ENCODE measurements at places on chromosomes 4 and X. TPM values are rescaled to one million over a fixed set of nuclear protein-coding genes. Genes with fewer than 3 reads are reported as not detected.
A peak's percentile ranks its signal among the peaks of the same experiment; 100 is the strongest.

DNA sequence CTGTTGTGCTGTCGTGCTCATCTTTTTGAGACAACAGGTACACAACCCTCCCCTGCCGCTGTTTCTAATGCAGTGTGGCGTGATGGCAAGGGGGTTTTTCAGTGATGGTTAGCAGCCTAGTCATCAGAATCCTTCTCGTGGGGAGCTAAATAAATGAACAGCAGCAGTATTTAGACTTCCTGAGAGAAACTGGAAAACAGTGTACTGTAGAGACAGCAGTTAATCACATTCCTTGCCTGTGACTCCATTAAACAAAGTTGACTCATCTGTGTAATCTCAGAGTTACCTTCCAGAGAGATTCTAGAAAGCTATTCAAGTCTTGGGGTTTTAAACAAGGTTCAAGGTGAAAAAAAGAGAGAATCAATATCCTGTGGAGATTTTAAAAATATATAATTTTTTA lies 1753.2 kb upstream of the PCDH7 start:
- no peak for DNase-seq

DNA sequence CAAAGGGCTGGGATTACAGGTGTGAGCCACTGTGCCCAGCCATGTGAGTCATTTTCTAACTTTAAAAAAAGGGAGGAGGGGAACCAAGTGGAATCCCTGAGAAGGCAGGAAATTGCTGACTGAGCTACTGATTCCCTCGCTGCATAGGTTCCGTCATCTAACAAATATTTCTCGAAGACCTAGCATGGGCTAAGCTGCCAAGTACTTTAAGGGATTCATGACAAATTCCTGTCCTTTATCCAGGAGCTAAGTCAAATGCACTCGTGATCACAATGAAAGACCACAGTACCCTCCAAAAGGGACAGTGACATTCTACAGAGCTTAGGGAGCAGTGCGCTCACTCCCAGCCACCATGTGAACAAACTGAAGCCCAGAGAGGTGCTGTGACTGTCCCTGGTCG lies 33.2 kb upstream of the MAN2B2 start:
- DNase-seq = no peak

- no peak for DNase-seq
These were observed 609.0 kb upstream of the HTR2C start for GRCh38 chrX:113974881-113975280.

GRCh38 chr4:139076016-139076744 lies 60.6 kb downstream of the NOCT start:
- no peak for DNase-seq

GRCh38 chr4:94700298-94700697 lies 57.5 kb upstream of the BMPR1B start:
- no peak for DNase-seq

- no peak for DNase-seq
These were observed 393.9 kb upstream of the CTSO start for GRCh38 chr4:156347412-156348075.

DNA sequence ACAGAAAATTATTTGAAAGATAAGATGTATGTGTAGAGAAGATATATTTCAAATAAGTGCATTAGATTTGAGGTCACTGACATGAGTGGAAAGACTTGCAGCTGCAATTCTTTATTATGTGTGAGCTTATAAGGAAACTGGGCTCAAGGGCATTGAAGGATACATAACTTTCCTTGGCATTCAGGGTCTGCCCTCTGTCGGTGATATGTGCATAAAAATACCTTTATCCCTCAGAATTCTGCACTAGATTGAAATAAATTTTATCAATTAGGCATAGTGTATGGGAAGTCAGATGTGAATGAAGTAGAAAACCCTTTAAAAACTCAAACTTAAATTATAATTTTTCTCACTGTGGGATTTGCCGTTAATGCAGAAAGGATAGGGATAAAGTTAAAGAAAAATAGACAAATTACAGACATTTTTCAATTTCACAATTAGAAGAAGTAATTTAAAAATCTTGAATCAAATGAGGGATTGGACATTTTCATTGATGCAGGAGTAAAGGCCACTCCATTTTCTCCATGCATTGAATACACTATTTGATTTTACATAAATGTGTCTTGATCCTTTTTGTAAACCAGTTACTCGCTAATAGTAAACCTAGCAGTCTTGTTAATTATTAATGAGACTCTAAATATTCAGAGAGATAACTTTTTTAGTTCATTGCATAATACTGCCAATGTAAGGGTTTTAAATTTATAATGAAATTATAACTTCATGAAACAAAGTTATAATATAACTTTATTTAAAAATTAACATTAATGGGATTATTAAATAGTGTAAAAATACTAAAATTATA lies 21.0 kb upstream of the ETNPPL start:
- DNase-seq = no peak

GABRG1 gene
- total RNA-seq = not detected

DNA sequence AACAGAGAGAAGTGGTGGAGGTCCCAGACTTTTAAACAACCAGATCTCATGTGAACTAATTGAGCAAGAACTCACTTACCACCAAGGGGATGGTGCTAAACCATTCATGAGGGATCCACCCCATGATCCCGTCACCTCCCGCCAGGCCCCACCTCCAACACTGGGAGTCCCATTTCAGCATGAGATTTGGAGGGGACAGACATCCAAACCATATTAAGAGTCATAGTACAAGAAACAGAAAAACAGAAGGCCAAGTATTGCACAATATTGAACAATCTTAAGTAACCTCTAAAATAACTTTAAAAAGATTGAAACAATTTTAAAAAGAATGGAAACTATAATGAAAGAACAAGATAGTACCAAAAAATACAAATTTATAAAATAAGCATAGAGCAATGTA lies 110.0 kb downstream of the CBR4 start:
- DNase-seq = no peak

GRCh38 chrX:77640702-77641101 lies 145.3 kb downstream of the ATRX start:
- DNase-seq = no peak

DNA sequence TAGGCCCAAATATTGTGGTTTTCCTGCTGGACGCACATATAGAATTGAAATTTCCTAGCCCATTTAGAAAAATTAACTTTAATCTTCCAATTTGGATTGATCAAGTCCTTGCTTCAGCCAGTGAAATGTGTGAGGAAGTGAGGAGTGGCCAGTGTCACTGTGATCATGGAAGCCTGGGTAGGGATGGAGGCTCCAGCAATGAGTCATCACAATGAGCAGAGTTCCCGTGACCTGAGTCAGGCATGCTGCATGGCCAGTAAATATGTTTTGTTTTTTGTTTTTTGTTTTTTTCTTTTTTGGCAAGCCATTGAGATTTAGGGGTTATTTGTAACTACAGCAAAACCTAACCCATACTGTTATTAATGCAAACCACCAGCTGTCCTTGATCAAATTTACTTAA lies 52.1 kb downstream of the IDS start:
- DNase-seq = no peak

GRCh38 chr4:187274153-187274552 lies 550.5 kb upstream of the FAT1 start:
- no peak for DNase-seq

DNA sequence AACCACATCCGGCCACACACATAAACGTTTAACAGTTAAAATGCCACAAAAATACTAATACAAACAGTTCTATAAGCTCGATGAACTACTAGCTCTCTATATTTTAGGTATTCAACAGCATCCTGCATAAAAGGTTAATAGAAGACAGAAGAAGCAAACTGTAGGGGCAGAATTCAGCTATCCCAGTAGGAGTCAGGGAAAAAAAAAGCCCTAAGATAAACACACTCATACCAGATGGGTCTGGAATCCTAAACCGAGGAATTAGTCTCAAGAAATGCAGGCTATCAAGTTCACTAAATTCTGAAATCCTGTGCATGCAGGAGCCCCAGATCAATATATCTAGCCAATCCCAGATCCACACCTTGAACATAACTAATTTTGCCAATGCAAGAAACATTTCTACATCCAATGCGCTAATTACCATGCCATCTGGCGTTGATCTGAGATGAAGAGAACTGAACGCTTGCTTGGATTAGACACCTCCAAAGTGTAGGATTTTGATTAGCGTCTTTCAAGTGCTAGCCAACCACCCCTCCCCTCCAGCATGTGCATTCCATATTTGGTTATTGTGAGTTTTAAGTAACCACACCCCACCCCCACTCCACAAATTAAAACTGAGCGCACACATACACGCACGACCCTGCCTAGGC lies 512.2 kb upstream of the INTU start:
- no peak for DNase-seq

GRCh38 chr4:184968784-184969201 lies 49.5 kb upstream of the HELT start:
- no peak for DNase-seq

GRCh38 chrX:14529290-14529989 lies at the start of gene GLRA2:
GLRA2 (plus strand) TSS chrX:14529536; CDS start chrX:14530058, 522 bp downstream.
- no peak for DNase-seq

GRCh38 chr4:25031077-25031621 lies 403 bp upstream of the LGI2 start:
- DNase-seq = no peak

UGT2B7 gene
- not detected for total RNA-seq

PLXNA3 gene
- 78.8 TPM for total RNA-seq

CDKL2 gene
- 0.35 TPM for total RNA-seq

GRCh38 chr4:165864271-165864670 lies 8.8 kb upstream of the TLL1 start:
- DNase-seq = no peak

DNA sequence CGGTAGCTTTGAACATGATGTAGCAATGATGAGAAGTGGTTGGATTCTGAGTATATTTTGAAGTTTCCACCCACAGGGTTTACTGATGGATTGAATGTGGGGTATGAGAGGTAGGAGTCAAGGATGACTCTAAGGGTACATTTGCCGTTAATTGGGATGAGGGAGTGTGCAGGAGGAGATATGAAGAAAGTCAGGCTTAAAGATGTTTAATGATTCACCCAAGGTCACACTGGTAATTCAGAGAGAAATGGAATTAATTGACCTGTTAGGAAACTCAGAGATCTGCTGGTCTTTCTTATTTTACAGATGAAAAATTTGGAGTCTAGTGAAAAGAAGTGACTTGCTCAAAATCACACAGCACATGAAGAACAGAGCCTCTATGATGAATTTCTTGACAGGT lies 390.7 kb downstream of the GBA3 start:
- DNase-seq = no peak

- no peak for DNase-seq
These were observed 84.8 kb upstream of the WDR44 start for GRCh38 chrX:118261151-118261550.

DNA sequence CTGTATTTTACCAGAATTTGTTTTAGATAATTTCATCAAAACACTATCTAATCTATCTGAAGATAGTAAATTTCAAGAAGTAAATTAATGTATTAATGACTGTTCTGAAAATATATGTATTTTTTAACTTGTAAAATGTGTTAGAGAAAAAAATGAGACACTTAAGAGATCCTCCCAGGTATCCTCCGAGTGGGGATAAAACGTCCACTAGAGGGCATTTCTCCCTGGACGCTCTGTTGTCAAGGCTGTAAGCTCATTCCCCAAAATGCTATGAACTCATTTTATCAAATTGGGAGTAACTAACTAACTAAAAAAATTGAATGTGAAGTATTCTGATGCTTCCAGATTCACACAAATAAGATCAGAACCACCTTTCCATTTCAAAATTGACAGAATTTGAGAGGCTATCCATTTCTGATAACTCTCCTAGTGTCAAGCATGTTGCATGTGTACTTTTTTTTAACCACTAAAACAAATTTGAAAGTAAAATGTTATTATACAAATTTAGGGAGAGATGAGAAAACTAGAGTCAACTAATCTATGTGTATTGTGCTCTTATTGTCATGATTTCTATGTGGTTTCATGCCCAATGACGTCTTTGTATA lies 337.3 kb upstream of the HS3ST1 start:
- no peak for DNase-seq

- DNase-seq = peak; percentile 37
These were observed 2.4 kb upstream of the SH3KBP1 start for GRCh38 chrX:19889582-19890342.

GRCh38 chrX:134604701-134605311 lies 53.5 kb downstream of the PLAC1 start:
- no peak for DNase-seq

- no peak for DNase-seq
These were observed 731.3 kb downstream of the DMD start for GRCh38 chrX:32480019-32480418.
